ENCODE measurements at places on chromosomes 3 and 15.

- DNase-seq = no peak
These were observed 32.5 kb downstream of the FNDC3B start for GRCh38 chr3:172071780-172072330.

- DNase-seq = no peak
These were observed 196.1 kb upstream of the IGF1R start for GRCh38 chr15:98452238-98452637.

DNA sequence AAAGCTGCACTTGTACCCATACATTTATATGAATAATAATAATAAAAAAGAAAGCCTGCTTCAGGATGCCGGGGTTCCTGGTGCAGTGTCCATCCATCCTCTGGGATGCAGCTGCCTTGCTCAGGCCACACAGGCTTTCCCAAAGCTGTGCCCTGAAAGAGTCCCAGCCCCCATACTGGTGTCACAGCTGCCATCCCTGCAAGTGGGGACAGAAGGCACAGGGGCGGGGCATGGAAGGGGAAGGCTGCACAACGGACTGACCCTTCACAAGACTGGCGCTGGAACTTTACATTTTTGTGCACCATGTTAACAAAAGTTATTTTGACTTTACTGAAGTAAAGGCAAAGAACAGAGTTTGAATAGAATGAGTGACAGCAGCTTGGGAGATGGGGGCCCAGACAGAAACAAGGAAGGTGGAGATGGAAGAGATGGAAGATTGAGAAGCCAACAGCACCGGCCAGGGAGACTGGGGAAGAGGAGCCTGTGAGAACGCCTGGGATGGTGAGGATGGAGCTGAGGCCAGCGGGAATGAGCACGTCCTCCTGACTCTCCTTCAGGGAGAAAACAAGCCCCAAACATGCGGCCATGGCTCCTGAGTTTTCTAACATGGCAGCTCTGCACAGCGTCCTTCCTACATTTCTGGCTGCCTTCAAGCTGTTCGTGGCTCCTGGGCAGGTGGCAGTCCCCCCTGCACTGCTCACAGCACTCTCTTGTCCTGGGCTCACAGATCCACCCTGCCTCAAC, 73.1 kb downstream of the ABTB1 start:
- DNase-seq = no peak

DNA sequence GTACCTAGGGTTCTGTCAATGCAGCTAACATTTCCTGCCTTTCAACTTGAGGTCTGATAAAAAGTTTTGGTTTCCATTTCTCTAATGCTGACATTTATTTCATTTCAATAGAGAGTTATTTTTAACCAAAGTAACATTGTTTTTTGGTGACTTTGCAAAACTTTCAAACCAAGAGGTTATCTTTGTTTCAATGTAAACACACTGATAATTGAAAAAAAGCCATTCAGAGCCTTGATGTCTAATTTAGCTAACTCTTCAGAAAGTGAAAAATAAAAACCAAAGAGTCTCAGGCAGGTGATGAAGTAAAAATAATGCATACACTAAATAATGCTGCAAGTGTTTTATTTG, 9.6 kb upstream of the TIPARP start:
- DNase-seq = no peak

GRCh38 chr3:21377071-21377769, 373.8 kb downstream of the ZNF385D start:
- DNase-seq = no peak

DNA sequence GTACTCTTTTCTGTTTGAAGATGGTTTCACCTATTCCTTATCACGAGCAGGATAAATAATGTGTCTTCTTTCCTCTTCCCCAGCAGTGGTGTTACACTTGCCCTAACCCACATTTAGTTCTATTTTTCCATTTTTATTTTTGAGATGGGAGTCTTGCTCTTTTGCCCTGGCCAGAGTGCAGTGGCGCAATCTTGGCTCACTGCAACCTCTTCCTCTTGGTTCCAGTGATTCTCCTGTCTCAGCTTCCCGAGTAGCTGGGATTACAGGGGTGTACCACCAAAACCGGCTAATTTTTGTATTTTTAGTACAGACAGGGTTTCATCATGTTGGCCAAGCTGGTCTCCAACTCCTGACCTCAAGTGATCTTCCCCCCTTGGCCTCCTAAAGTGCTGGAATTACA, 372.4 kb downstream of the FOXP1 start:
- DNase-seq = no peak

DNA sequence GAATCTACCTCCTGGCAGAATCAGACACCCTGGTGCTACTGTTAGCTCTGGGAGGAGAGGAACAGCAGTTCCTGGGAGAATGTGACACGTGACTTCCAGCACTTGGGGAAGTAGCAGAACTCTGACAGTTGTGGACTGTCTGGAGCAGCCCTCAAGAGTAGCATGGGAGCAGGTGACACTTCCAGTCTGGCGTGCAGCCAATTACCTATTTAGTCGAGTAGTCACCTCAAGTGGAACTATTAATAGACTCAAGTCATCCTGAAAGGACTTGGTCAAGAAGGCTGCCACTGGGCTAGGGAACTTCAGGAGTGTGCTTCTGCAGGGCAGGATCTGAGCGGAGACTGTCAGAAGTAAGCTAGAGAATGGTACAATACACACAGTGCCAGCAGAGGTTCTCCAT, 62.3 kb downstream of the MTHFS start:
- no peak for DNase-seq

DNA sequence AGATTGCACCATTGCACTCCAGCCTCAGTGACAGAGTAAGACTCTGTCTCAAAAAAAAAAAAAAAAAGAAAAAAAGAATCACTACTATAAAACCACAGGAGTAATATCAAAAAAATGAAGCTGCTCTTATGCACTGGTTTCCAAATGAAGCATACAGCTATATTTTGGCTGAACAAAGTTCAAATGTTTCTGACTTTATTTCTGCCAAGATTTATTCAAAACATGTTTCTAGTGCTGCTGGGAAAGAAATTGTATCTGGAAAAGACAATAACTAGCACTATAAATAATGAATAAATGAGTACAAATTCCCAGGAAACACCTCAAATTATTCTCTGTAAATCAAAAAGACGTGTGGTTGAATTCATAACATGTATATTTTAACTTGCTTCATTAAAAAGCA, 102.5 kb upstream of the MME start:
- no peak for DNase-seq

DNA sequence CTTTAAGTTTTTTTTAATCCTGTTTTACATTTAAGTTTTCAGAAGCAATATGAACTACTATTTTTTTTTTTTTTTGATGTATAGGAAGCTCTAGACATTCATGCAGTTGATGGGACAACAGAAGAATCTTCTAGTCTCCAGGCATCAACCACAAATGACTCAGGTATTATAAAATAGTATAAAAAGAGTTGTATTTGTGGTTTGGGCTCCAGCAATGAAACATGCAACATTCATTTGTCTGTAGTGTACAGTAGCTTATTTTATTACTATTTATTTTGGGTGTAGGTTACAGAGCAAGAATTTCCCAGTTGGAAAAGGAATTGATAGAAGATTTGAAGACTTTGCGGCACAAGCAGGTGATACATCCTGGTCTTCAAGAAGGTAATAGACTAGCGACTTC, 38.6 kb downstream of the MGA start:
- DNase-seq = no peak

GRCh38 chr3:129014793-129015345, 13.8 kb downstream of the EFCC1 start:
- DNase-seq = no peak

DNA sequence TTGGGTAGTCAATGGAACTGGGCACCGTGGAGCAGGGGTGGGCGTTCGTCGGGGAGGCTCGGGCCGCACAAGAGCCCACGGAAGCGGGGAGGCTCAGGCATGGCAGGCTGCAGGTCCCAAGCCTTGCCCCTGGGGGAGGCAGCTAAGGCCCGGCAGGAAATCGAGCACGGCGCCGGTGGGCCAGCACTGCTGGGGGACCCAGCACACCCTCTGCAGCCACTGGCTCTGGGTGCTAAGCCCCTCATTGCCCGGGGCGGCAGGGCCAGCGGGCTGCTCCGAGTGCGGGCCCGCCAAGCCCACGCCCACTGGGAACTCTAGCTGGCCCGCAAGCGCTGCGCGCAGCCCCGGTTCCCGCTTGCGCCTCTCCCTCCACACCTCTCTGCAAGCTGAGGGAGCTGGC, 21.5 kb upstream of the C2CD4B start:
- DNase-seq = no peak

GRCh38 chr15:41862515-41863116, 24.0 kb downstream of the PLA2G4B start:
- no peak for DNase-seq

DNA sequence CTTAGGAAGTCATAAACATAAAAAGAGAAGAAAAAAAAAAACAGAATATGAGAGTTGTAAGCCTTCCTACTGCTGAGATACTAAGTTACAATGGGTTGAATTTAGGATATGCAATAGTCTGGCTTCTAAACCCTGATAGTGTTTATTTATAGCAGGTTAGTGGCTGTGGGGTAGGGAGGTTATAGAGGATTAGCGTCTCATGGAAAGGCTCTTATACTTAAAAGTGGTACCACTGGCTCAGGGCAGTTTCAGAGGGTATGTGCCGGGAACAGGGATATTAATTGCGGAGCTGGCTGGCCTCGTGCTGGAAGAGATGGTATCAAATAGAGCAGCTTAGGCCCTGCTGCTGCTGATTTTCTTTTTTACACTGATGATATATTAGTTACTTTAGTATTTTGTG, 60.8 kb downstream of the PFN2 start:
- DNase-seq = no peak

DNA sequence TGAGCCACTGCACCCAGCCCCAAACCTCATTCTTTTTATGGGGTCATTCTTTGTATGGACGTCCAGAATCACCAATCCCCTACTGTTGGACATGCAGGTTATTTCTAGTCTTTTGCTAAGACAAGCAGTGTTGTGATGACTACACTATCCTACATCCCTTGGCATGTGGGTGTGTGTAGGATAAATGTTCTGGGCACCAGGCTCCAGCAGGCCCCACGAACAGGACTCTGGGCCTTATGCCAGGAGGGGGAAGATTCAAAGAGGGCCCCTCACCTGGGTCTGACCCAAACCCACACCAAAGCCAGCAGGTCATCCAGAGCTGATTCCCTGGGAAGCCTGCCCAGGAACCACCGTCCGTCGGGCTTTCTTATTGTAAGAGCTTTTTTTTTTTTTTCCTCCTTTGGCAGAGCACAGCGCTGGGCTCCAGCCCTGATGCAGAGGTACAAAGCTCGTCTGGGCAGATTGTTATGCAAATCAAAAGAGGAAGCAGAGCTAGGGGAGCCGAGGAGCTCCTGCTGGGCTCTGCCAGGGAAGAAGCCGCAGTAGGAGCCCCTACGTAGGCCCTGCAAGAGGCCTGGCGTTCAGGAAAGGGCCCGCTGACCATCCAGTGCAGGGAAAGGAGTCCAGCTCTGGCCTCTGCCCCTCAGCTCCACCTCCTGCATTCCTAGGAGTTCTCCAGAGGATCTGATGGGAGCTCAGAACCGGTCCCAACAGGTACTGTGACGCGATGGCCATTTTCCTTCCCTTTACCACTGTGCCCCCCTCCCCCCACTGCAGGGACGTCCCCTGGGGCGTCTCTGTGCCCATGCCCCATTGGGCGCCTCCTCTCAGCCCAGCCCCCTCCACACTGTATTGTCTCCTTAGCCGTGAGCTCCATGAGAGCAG, 29.0 kb upstream of the FURIN start:
- DNase-seq = no peak

- DNase-seq = no peak
These were observed 205.3 kb upstream of the LINGO1 start for GRCh38 chr15:77838061-77838460.

- no peak for DNase-seq
These were observed 177.7 kb downstream of the THRB start for GRCh38 chr3:24316887-24317383.

- DNase-seq = no peak
These were observed 159.4 kb downstream of the ZIC4 start for GRCh38 chr3:147246906-147247305.

DNA sequence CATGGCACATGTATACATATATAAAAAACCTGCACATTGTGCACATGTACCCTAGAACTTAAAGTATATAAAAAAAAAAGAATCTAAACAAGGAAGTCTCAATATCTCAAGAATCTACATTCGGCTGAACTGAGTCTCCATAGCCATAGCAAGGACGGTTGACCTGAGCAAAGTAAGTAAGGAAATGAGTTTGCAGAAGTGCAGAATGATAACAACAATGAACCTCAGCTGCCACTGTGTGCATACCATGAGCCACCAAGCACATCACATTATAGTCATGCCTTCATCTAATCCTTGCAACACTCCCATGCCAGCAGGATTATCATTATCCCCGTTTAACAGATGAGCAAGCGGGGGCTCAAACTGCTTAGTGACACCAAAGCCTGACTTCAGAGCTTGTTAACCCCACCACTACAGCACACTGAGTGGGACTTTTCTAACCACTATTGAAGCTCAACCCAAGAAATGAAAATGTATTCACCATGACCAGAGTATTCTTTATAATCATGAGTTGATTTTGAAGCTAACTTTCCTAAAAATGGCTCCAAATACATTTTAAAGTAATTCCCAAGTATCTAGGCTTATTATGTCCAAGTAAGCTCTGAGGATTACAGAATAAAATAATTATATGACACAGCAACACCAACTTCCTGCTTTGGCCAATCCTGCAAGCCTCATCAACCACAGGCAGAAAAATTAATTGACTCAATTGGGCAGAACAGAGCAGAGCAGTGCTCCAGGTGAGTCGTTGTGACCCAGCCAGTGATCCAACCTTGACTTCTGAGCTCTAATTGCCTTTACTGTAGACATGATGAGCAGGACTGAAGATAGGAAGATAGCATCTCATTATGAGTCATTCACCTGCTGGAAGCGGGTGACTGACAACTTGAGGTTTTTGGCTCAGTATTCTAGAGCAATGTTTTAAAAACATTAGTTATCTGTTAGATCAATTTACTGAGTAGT, 47.3 kb upstream of the IL12A start:
- no peak for DNase-seq

DNA sequence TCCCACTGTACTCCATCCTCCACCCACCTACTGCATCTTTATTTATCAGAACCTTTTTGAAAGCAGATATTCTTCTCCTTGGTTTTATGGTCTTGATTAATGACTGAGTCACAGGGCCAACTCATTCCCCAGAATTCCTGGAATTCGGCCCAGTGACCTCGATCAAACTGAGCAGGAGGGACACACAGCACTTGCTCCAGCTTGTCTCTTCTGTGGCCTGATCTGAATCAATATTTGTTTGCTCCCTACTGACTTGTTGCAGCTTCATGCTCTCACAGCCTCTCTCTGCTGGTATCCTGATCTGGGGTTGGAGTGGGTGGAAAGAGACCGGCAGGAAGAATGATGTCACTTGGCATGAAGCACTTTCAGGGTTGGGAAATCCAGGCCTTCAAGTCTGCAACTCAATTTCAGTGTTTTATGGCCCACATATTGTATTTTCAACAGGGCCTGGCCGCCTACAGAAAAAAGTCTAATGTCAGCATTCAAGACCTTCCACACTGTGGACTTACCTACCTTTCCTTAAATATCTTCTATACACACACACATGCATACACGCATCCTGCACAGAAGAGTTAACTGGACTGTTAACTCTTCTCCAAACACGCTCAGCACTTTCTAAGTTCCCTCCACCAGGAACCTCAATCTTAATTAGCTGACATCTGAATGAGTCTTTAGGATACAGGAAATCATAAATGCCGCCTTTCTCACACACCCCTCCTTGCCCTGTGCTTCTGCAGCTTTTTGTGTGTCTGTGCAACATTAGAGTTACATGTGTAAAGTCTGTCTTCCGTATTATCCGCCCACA, 4.6 kb downstream of the ANXA2 start:
- DNase-seq = no peak

Measured in activated T-helper 1 cell treated with anti-CD3 and anti-CD28 coated beads, Interleukin-2, amount 50 U/mL, for 16 hours (primary cell).